ENCODE measurements at places on chromosomes 7 and 10.

DNA sequence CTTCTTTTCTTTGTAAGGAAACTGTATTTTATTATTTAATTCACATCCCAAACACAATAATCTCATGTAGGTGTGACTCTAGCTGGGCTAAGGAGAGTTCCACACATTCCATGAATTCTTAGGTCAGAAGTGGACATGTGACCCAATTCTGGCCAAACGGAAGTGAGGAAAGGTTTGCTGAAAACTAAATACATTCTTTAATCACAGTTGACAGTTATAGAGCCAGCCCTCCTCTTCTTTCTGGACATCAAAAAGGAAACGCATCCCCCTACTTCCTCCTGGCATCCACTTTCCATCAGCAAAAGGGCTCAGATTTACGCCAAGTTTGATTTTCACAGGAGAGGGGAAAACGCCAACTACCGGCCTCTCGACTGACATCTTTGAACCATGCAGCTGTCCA is 774.4 kb upstream of the POM121L12 start:
- no peak for DNase-seq

GRCh38 chr7:112898432-112899290 is 108.5 kb upstream of the TMEM168 start:
- DNase-seq = peak; percentile 46

- no peak for DNase-seq
These were observed 38.2 kb upstream of the C10orf71 start for GRCh38 chr10:49260644-49261296.

GRCh38 chr10:17423632-17424186 is 30.7 kb downstream of the ST8SIA6 start:
- no peak for DNase-seq

GRCh38 chr10:110421512-110422138 is 76.1 kb upstream of the DUSP5 start:
- no peak for DNase-seq

Data from NCI-H1694 treated with DMSO at 0.1 percent for 48 hours (cell line).